ENCODE measurements at places on chromosomes 3 and 15.

DNA sequence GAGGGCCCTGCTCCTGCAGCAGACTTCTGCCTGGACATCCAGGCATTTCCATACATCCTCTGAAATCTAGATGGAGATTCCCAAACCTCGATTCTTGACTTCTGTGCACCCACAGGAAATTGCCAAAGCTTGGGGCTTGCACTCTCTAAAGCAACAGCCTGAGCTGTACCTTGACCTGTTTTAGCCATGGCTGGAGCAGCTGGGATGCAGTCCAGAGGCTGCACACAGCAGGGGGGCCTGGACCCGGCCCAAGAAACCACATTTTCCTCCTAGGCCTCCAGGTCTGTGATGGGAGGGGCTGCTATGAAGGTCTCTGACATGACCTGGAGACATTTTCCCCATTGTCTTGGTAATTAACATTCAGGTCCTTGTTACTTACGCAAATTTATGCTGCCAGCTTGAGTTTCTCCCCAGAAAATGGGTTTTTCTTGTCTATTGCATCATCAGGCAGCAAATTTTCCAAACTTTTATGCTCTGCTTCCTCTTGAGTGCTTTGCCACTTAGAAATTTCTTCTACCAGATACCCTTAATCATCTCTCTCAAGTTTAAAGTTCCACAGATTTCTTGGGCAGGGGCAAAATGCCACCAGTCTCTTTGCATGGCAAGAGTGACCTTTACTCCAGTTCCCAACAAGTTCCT is 11.8 kb upstream of the MYO5A start:
- DNase-seq, result no peak

GRCh38 chr15:71312731-71313460 is 197.6 kb downstream of the THSD4 start:
- DNase-seq, result no peak

- DNase-seq, result no peak
Measured at GRCh38 chr3:18562364-18563154, 137.4 kb upstream of the SATB1 start.

DNA sequence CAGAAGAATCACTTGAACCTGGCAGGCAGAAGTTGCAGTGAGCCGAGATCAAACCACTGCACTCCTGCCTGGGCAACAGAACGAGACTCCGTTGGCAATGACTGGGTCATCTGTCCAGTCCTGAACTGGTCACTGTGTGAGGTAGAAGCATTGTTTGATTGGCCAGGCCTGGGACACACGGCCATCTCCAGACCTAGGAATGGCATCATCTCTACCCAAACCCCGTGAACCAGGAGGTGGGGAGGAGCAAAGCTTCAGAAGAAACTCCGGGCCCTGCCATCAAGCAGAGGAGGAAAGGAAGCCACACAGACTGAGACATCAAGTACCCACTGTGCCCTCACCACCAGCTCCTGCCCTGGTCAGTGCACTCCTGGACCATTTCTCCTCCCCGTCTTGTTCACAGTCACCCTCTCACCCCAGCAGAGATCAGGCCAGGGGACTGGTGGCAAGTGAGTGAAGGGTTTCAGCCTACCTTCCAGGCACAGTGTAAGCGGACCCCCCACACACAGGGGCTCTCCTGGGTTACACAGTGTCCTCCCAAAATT is 31.6 kb downstream of the GOLGA6L2 start:
- no peak for DNase-seq

DNA sequence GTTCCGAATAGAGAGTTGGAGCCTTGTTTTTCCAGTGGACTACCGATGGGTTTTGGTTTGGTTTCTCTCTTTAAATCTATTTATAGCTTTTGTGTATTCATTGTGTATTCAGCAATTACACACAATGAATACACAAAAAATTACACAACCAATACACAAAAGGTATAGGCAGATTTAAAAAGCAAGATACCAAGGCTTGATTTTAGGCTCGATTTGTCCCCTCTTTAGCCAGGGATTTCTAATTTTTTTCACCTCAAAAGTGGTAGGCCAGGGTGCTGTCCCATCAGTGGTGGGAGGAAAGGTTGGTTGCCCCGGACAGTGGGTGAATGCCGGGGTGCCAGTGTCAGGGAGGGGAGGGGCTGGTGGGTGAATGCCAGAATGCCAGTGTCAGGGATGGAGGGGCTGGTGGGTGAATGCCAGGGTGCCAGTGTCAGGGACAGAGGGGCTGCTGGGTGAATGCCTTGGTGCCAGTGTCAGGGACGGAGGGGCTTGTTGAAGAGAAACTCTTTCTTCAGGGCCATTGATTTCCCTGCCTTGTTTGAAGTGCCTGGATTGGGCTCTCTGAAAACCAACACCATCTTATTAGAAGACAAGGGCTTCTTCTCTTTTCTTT is 186.2 kb downstream of the GOLGA6L6 start:
- no peak for DNase-seq

- DNase-seq, result no peak
Measured at GRCh38 chr3:38222032-38222634, 43.5 kb upstream of the SLC22A13 start.

GRCh38 chr3:132641837-132642538 is 17.6 kb downstream of the ACAD11 start:
- DNase-seq, result no peak

DNA sequence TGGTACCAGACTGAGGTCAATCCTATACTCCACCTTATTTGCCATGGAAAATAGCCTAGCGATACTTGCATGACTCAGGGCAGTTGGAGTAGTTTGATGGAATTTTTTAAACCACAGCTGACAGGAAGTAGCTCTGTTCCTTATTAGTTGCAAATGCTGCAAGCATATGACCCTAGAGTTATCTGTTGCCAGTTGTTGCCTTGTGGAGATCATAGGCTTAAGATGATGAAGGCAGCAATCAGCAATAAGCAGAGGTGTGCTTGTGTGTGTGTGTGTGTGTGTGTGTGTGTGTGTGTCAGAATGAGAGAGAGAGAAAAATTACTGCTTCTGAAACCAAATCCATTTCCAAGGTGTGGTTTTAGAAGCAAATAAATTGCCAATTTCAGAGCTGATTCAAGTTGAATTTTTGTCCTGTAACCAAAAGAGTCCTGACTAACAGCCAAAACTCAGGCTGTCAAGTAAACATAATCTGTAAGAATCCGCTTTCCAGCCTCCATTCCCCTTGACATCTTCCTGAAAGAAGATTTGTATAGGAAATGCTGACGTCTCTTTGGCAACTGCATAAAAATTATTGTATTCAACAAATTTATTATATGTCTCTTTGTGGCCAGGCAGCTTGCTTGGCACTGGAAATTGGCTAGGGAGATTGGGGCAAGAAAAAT is 141.2 kb downstream of the SERPINI1 start:
- no peak for DNase-seq

DNA sequence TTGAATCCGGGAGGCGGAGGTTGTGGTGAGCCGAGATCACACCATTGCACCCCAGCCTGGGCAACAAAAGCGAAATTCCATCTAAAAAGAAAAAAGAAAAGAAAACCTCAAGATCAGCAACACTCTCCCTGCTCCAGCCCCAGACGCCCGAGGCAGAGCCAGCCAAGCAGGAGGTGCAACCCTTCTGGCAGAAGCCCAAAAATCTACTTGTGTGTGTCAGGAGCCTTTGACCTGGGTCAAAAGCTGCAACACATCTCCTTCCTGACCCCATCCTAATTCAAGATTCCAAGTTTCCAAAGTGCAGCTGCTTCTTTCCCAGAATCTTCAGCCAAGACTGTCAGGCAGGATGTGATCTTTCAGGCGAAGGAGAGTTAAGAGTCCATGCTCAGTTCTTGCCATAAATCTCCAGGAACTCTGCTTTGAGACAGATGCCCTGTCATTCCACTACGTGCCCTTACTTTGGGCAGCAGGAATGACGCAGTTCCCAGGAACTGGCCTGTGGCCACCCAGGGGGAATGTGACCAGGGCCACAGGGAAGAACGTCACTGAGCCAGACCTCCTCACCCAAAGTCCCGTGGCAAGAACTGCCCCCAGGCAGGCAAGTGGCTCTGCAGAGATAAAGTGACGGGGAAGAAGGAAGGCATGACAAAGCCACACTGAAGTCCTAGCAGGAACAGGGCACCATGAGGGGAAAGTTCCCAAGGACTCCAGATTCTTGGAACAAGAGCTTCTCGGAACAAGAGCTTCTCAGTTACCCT is 39.4 kb downstream of the SH3BP5 start:
- no peak for DNase-seq

DNA sequence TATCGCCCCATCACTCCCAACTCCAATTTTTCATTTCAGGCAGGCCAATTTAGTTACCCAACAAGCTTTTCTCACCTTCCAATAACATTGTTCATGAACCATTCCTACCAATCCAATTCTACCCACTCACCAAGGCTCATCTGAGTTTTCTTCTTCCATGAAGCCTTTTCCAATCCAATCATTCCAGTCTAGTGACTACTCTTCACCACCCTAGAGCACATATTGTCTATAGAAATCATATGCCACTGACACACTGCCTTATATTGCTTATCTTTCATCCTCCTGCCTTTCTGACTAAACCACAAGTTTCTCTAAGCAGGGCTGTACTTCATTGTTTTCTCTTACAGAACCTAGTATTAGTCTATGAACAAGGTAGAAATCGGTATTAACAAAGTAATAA is 11.4 kb downstream of the CCDC14 start:
- no peak for DNase-seq

DNA sequence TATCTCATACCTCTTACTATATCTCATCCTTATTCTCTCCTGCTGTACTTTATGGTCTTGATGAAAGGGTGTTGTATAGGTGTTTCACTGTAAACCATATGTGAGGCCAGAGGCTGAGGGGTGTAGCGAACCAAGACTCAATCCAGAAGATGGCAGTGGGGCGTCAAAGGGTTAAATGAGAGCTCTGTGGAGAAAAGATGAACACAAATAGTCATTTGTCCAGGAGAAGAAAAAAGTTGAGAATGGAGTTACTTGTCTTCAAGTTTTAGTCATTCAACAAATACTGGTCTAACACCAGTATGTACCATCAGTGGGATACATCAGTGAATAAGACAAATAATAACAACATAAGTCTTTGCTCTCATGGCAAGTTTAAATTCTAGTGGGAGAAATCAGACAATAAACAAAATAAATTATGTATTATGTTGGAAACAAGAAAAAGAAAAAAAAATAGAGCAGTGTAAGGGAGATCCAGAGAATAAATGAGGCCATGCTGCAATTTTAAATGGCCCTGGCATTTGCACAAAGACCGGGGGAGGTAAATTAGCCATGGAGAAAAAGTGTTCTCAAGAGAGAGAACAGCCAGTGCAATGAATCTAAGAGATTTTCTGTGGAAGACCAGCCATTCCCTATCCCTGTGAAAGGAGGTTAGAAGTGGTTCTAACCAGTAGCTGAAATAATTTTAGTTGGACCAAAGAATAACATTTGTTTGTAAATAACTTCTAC is 77.0 kb upstream of the UMPS start:
- DNase-seq, result no peak

- no peak for DNase-seq
Measured at GRCh38 chr15:99124641-99125040, 19.8 kb downstream of the SYNM start.

- DNase-seq, result peak; percentile 47
Measured at GRCh38 chr3:112979244-112979832, 4.4 kb upstream of the CD200R1 start.

- DNase-seq, result no peak
Measured at GRCh38 chr3:113620091-113620490, 76.4 kb downstream of the USF3 start.

- DNase-seq, result no peak
Measured at GRCh38 chr15:52417521-52417920, 111.2 kb downstream of the MYO5A start.
